ENCODE measurements at places on chromosomes 16 and 17. TPM values are rescaled to one million over a fixed set of nuclear protein-coding genes. Genes with fewer than 3 reads are reported as not detected.
A peak's percentile ranks its signal among the peaks of the same experiment; 100 is the strongest.

- DNase-seq = peak; percentile 59
Observed at GRCh38 chr17:50425682-50426471, at the start of gene ACSF2. Gene ACSF2, plus strand, starts transcription at chr17:50426218. Its CDS starts 44 bp downstream, at chr17:50426262.

GRCh38 chr17:77274096-77274845, 133.5 kb downstream of the SEC14L1 start:
- DNase-seq = no peak

DNA sequence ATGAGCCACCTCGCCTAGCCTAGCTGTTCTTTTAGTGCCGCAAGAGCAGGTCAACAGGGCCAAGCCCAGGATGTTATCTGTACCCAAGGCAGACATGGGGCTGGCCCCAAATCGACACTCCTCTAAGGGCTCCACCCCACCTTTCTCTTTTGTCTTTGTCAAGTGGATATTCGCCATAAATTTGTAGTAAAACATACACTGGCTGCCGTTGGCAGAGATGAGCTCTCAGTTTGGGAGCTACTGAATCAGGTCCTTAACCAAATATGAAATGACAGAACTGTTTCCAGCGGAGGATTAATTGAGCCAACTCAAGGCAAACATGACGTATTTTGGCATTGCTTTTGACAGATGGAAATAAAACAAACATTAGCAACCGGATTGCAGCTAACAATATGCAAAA, 556.9 kb upstream of the CDH5 start:
- DNase-seq = no peak

DNA sequence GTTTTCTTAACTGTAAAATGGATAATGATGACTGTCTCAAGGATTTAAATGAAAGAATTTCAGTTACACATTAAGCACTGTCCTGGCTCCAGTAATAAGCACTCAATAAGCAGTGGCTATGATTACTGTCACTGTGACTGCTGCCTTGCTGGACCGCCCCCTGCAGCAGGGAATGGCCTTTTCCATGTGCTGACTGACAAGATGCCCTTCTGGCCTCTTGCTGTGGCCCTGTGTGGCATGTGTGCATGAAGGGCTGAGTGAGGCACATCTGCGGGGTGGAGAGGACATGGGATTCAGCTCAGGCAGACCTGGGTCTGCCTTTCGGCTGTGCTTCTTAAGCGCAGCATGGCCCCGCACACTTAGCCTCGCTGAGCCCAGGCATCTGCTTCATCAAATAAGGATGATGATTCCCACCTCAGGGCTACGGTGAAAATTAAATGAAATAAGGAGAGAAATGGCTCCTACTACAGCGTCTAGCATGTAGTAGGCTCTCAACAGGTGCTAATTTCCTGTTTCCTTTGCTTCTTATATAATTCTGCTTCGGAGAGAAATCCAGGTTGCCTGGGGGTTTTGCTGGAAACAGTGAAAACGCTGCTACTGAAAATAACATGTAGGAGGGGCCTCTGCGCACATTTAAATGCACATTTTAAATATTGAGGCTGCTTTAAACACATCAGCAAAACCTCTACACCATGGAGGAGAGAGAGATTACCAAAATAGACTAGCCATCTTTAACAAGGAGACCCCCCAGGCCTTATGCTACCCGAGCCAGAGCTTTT, 183.9 kb downstream of the PARN start:
- DNase-seq = no peak

DNA sequence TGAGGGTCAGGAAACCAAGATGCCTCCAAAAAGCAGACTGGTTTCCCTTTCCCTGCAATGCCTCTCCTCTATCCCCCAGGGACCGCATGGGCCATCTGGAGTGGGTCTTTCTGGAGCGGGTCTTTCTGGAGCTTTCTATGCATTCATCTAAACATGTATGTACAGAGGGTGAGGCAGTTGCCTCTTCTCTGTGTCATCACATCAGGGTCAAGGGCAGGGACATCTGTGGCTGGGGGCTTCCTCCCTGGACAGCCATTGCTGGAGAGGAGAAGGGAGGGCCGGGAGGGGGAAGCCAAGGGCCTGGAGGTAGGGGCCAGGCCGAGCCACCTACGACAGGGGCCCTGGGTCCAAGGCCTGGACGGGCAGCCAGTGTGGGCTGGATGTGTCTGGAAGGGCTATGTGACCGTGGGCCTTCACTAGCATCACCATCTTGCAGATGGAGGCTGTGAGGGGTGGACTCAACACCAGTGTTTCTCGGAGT, 840 bp downstream of the ADCY7 start:
- no peak for DNase-seq

AGRP gene
- total RNA-seq = not detected

GSG1L gene
- not detected for total RNA-seq

CCDC43 gene
- total RNA-seq = 57.0 TPM

MYH13 gene
- under 0.01 TPM for total RNA-seq

Measured in Daoy (cell line).